Activated naive CD8-positive, alpha-beta T cell treated with anti-CD3 and anti-CD28 coated beads for 36 hours (primary cell): ENCODE measurements at places on chromosomes 4 and X. TPM values are rescaled to one million over a fixed set of nuclear protein-coding genes. Genes with fewer than 3 reads are reported as not detected.

DNA sequence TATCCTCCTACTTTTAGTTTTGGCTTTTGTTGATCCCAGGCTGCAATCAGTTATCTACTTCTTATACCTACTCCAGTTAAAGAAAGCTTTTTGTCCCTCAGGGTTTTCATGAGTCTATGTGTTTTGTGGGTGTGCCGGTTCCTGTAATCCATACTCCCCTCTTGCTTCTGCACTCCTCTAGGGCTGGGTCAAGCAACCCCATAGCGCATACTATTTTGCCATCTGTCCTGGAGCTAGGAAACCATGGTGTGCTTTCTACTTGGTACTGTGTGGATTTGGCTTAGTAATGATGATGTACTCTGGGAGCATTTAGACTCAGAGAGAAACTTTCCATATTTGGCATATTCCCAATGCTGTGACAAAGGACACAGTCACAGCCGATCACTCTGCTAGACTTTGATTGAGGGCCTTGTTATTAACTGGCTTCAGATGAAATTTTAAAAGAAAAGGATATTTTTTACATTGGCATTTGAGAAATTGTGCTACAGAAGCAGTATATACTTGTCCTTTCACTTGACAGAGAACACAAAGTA is 86.1 kb upstream of the GRXCR1 start:
- no peak for DNase-seq
- peaks cover 3% of the 10 kb centered on the region for H3K36me3 ChIP-seq
- H3K27me3 ChIP-seq, result peaks cover 4% of the 10 kb centered on the region
- no peak overlapping the region for H3K4me3 ChIP-seq
- no peak overlapping the region for H3K27ac ChIP-seq

- no peak overlapping the region for H3K27ac ChIP-seq
- no peaks in the 10 kb centered on the region for H3K36me3 ChIP-seq
- H3K4me3 ChIP-seq, result no peak overlapping the region
- H3K4me1 ChIP-seq, result no peaks in the 10 kb centered on the region
- DNase-seq, result no peak
Observed at GRCh38 chrX:25442499-25442898, 426.7 kb upstream of the ARX start.

The IL13RA2 gene
- not detected for total RNA-seq

The WDR17 gene
- 1.9 TPM for total RNA-seq
